Activated CD8-positive, alpha-beta memory T cell treated with anti-CD3 and anti-CD28 coated beads for 24 hours (primary cell): ENCODE measurements at places on chromosomes 1 and 21.
A peak's percentile ranks its signal among the peaks of the same experiment; 100 is the strongest.

- no peak for DNase-seq
Observed at GRCh38 chr1:179318491-179318890, 24.9 kb downstream of the SOAT1 start.

DNA sequence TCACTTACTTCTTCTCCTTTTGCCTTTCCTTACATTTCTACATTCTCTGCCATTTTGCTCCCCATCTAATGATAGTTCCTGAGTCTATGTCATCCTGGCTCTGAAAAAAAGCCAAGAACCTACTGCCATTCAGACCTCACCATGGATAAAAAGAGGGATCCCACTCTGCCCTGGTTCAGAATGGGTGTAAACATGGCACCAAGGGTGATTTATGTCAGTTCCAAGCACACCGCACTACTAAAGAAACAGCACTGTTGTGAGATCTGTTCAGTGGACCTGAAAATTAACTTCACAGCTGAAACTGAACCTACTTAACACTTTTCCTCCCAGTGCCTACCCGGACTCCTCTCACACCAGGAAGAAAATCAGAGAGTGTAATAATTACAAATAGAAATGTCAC, 72.3 kb upstream of the NTPCR start:
- DNase-seq: no peak

GRCh38 chr21:28561772-28562171, 430.9 kb downstream of the LTN1 start:
- DNase-seq: no peak

- DNase-seq: peak; percentile 44
Observed at GRCh38 chr1:236393681-236394481, at the start of gene EDARADD. Gene EDARADD, plus strand, starts transcription at chr1:236394286. Its CDS starts 159 bp downstream, at chr1:236394445.

DNA sequence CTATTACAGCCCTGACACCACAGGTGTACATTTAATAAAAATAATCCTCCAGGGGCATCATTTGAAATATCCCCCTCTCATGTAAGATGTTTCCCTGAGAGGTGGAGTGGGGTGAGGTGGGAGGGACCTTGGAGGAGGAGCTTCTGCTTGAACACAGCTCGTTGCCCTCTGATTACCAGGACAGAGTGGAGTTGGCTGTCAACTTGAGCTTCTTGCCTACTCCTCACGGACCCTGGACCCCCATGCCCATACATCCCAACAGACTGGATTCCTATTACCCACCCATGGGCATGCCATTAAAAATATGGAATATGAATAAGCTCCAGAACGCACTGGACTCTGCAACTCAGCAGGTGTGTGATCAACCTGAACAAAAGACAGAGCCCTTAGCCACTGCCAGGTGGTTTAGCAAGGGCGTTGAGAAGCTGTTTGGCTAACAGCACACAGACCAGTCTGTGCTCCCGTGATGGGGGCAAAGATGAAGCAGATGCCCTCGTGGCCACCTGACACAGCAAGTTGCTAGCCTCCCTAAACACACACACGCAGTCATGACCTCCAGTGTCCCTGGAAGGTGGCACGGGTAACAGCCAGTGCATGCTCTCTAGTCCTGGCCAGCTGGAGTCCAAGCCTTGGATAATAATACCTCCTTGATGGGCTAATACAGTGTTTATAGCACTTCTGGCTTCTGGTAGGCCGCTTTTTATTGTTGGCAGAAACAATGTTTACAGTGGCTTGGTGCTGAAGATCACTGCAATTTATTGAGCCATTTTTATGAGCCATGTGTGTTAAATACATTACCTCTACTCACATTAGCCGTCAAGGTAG, 155.0 kb downstream of the TOMM20 start:
- no peak for DNase-seq

GRCh38 chr1:235841938-235842545, 24.7 kb downstream of the LYST start:
- DNase-seq: no peak

DNA sequence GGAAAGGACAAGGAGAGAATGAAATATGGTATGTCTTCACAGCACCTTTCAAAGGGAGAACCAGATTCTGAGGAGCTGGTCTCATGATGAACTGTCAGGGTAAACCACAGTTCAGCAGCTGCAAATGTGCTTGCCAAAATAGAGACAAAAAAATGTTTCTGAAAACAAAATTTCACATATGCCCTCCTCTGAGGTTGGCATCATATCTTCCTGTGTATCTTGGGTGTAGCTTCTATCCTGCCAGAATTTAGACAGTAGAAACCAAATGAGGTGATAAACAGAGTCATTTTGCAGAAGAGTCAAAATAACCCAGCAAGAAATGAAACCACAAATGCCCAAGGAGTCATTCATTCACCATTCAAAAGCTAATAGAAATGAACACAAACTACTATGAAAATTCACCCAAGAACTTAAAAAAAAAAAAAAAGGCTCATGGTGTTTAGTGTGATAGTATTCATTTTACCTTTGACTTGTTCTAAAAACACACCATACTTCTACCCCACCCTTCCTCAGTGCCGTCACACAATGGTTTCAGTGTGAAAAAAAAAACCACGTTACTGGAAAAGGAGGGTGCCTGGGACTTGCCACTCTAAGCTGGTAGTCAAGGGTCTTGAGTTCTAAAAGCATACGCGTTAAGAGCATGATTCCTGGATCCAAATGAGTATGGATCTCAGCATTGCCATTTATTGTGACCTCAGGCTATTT, 18.5 kb downstream of the SELL start:
- DNase-seq: no peak

GRCh38 chr1:246597340-246597739, 31.1 kb downstream of the CNST start:
- no peak for DNase-seq

DNA sequence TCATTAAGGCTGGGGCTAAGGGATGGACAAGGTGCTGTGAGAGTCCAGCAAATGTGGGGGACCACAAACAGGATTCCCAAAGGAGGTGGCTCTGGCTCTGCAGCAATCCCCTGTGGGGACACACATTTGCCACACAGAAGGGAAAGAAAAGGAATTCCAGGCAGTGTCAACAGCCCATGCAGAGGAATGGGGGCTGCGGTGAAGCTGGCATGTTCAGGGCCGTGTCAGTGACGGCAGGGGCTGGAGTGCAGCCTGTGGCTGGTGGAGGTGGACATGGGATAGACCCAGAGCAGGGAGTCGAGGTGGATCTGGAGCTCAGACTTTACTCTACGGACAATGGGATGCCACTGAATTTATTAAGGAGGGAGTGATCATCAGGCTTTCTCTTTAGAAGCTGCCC, 183.2 kb downstream of the TRABD2B start:
- DNase-seq: no peak

DNA sequence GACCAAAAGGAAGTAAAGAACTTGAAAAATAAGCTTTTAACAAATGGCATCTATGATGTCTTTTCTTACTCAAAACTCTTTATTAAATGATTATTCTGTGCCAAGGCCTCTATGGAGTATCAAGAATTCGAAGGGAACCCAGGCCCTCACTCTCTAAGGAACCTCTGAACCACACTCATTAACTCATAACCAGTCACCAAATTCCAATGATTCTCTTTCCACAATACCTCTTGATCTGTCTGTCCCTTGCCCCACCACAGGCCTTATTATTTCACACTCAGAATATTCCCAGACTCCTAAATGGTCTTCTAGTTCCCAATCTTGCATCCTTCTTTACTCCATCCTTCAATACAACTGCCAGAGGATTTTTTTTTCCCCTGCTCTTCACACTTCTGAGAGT, 37.0 kb downstream of the PCSK9 start:
- no peak for DNase-seq

- no peak for DNase-seq
Observed at GRCh38 chr1:223742856-223743517, 30.6 kb downstream of the CAPN2 start.

DNA sequence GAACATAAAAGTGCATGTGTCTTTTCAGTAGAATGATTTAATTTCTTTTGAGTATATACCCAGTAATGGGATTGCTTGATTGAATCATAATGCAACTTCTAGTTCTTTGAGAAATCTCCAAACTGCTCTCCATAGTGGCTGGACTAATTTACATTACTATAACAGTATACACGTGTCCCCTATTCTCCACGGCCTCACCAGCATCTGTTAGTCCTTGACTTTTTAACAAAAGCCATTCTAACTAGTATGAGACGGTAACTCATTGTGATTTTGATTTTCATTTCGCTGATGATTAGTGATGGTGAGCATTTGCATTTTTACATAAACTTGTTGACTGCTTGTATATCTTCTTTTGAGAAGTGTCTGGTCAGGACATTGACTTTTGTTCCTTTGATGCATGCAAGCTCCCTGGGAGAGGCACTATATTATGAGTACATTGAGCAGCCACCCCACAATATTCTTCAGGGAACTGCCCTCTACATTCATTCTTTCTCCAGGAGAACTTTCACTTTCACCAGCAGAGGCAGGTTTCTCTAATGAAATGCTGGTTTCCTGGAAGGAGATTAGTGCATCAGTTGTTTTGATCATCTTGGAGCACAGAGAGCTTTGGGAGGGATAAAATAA, 51.9 kb upstream of the LPGAT1 start:
- no peak for DNase-seq

- no peak for DNase-seq
Observed at GRCh38 chr21:37916310-37917051, at the start of gene KCNJ6. Gene KCNJ6, minus strand, starts transcription at chr21:37916457. Its CDS starts 75,775 bp downstream, at chr21:37840682.

GRCh38 chr1:1307261-1307922, 338 bp downstream of the ACAP3 start:
- DNase-seq: no peak

DNA sequence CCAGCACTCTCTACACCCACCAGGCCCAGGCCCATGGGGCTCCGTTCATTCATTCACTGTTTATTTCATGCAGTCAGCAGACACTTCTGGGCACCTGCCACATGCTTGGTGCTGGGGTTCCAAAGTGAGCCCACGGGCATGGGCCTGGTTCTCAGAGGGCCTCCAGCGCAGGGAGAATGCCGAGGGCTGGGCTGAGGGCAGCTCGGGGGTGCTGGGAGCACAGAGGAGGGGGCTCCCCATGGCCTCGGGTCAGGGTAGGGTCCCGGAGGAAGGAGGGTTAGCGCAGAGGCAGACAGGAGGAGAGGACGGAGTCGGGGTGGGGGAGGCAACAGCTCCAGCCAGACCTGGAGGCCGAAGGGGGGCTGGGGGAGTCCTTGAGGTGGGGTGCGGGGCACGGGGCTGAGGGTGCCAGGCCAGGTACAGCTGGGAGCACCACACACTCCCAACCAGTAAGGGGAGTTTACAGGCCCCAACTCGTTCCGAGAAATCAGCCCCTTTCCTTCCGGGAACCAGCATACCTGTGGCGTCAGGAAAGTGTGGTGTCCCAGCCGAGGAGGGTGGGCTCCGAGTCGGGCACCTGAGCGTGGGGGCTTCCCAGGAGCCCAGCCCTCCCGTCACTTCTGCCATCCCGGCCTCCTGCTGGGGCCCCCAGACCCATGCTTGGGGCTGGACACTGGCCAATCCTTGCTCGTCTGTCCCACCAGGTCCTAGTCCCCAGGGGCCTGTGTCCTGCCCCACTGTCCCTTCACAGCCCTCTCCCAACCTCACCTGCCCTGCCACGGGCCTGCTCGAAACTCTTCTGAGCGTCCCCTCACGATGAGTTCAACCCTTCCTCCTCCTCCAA, 10.8 kb downstream of the ARHGEF16 start:
- no peak for DNase-seq

DNA sequence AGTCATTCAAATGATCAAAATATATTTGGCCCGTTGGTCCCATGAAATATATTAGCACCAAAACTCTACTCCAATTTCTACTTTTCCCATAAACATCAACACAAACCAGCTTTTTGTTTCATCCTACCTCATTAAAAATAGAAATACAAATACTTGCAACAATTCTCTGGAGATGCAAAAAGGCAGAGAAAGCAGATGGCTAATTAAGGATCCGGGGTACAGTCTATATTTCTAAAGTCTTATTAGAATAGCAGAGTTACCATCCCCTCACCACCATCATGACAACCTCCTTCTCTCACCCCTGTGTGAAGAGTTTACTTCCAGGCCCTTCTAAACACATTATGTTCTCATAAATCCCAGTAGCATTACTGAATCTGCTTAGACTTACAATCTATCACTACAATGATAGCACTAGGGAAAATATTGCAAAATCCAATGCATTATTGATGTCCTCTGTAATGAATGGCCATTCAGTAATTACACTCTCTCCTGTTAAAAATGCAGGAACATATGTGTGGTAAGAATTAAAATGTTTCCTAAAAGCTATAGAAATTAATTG, 133.8 kb downstream of the HHIPL2 start:
- DNase-seq: no peak

DNA sequence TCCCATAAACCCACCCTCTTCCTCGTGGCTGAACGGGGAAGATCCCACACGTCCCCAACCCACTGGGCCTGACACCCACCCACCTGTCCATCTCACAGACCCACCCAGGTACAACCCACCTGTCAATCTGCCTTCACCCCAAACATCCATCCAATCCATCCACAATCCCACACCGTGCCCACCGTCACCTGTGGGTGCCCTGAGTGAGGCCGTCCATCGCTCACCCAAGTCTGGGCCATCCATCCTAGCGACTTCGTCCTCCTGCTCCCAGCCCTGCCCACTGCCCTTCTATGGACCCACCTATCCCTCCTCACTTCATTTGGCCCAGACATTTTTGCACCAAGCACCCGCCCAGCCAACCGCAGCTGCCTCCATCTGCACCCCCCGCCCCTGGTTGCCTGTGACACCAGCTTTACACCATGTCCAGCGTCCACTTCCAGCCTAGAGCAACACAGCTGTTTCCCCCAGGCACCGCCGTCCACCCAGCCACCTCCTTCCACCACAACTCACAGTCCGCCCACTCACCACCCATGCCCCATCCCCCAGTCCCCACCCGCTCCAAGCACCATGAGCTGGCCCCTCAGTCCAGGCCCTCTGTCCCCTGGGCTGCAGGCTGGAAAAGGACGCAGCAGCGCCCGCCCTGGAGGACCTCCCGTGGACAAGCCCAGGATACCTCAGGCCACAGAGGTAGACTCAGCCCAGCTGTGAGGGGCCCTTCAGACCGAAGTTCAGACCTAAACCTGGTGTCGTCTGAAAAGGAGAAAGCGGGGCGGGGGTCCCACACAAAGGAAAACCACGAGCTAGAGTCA, 7.7 kb downstream of the TTLL10 start:
- DNase-seq: no peak

- no peak for DNase-seq
Observed at GRCh38 chr1:87062687-87063086, 148.3 kb downstream of the HS2ST1 start.

DNA sequence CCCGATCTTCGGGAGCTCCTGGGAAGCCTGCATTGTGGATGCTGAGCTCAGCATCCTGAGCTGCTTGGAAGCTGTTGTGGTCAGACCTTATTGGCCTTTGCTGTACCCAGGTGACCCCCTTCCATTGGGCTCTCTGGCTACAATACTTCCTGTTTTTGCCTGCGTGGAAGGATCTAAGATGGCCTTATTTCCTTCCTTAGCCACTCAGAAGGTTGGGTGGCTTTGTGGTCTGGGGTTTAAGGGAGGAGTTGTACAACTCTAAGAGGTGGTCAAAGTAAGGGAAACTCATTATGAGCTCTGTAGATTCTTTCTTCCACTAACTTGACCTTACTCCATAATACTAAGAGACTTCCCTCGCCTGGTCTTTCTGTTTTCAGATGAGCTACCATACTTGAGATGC, 17.7 kb downstream of the PFKFB2 start:
- no peak for DNase-seq

DNA sequence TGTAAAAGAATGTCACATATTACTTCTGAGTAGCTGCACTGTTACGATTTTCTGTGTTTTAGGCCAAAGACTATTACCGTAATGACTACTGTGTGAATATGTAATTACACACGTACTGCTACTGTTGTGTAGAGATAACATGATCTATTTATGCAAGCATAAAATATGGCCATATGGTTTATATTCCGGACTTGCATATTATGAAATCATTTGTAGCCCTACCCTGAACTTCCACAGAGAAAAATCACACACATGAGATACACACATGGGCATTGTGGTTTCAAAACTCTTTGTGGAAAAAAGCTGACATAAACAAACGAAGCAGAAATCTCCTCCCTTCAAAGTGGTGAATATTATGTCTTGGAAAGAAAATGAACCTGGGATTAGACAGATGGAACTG, 373.0 kb upstream of the ADAMTS5 start:
- no peak for DNase-seq
